ENCODE measurements at places on chromosomes 7 and 10.
A peak's percentile ranks its signal among the peaks of the same experiment; 100 is the strongest.

DNA sequence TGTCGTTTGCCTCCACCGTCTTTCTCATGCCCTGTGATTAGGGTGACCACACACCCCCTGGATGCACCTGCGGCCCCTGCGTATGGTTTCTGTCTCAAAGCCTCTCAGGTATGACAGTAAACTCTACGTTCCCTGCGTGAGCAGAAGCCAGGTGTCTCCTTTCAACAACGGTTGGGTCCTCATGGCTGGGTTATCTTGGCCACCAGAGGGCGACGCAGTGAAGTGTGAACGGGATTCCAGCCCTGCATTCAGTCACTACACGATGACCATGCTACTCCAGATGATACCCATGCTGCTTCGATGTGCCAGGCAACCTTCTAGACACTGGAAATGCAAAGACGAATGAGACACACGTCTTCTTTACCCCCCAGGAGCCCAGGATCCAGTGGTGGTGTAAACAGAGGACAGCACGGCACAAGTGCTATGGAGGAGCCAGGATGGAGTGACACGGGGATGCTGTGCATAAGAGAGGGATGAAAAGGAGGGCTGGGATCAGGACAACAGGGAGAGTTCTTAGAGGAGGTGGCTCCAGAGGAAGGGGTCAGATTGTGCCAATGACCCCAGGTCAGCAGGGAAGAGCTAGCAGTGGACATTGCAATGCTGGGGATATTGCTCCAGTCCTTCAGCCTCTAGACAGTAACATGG, 228.1 kb upstream of the PFKP start:
- DNase-seq = peak; percentile 31

DNA sequence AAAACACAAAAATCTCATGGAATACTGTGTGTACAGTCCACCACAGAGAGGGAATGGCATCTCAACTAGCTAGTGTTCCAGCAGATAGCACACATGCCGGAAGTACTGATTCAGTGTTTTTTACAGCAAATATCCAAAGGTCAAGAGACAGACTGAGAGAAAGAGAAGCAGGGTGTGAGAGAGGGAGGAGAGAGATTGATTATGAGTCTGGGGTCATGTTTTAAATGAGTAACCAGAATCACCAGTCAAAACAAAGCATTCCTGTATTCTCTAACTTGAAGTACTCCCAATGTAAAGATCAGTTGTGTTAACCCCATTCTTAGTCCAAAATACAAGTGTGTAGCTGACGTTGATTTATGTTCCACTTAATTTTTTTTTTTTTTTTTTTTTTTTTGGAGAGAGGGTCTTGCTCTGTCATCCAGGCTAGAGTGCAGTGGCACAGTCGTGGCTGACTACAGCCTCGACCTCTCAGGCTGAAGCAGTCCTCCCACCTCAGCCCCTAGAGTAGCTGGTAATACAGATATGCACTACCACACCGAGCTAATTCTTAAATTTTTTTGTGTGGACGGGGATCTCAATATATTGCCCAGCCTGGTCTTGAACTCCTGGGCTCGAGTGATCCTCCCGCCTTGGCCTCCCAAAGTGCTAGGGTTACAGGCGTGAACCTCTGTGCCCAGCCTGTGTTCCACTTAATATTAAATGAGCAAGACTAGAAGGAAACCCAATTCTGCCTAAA, 114.2 kb downstream of the TAF3 start:
- DNase-seq = no peak

GRCh38 chr10:87578842-87579401, 74.2 kb downstream of the MINPP1 start:
- no peak for DNase-seq

- no peak for DNase-seq
These were observed 33.3 kb upstream of the ATXN7L1 start for GRCh38 chr7:105909742-105910141.

DNA sequence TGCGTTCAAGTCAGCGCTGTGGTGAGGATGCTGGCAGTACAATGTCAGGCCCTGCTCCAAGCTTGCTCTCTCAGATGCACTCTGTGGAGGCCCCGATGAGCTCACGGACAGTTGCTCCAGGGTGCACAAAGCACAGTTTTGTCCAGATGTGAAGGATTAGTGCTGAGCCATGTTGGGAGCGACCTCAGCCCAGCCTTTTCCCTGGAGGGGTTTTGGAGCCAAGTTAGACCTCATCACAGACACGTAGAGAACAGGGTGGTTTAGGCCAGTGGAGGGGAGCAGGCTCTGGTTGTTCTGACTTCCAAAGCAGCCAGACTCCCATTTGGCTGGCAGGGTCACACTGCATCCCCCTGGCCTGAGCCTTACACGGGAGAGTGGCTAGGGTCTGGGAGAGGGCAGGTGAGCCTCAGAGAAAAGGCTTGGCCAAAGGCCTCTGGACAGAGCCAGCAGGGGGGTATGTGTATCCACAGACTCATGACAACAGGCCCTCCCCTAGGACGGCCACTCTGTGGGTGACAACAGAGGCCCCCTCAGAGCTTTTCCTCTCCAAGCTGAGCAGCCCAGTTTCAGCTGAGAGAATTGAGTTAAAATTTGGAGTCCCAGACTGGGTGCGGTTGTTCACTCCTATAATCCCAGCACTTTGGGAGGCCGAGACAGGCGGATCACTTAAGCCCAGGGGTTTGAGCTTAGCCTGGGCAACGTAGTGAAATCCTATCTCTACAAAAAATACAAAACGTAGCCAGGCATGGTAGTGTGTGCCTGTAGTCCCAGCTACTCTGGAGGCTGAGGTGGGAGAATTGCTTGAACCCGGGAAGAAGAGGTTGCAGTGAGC, 4.7 kb downstream of the PLAC9 start:
- no peak for DNase-seq

DNA sequence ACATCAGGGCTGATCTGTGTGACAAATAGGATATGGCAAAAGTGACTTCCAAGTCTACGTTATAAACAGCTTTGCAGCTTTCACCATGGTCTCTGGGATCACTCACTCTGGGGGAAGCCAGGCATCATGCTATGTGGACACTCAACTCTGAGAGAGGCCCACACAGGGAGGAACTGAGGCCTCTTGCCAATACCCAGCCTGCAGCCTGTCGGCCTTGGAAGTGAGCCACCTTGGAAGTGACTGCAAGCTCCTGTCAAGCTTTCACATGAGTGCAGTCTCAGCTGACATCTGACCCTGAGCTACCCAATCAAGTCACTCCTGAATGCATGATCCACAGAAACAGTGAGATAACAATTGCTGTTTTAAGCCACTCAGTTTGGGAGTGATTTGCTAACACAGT, 56.5 kb downstream of the MMRN2 start:
- DNase-seq = no peak

Data from ACHN (cell line).